Stimulated activated CD4-positive, alpha-beta T cell treated with anti-CD3 and anti-CD28 coated beads, Interleukin-12 subunit alpha, Interleukin-12 subunit beta, amount 100 ng/mL, for 4 hours (primary cell): ENCODE measurements at places on chromosomes 6 and 20.

DNA sequence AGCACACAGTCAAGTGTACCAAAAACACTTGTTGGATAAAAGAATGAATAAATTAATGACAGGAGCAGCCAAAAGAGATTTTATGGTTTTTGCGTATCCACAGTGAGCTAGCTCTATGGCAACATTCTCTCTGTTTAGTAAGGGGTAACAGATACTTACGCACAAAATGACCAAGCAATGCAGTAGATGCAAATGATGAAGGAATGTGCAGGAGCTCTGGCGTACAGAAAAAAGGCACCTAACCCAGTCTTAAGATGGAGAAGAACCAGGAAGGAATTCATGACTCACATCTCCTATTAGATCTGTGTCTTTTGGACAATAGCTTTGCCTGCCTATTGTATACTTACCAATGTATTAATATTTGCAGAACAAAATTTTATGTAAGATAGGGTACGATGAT is 191.9 kb upstream of the PREP start:
- no peak for DNase-seq

- DNase-seq: no peak
These were observed 221.0 kb downstream of the PTPRT start for GRCh38 chr20:42968746-42969145.

GRCh38 chr6:151761851-151762250 is 45.6 kb upstream of the ESR1 start:
- no peak for DNase-seq

DNA sequence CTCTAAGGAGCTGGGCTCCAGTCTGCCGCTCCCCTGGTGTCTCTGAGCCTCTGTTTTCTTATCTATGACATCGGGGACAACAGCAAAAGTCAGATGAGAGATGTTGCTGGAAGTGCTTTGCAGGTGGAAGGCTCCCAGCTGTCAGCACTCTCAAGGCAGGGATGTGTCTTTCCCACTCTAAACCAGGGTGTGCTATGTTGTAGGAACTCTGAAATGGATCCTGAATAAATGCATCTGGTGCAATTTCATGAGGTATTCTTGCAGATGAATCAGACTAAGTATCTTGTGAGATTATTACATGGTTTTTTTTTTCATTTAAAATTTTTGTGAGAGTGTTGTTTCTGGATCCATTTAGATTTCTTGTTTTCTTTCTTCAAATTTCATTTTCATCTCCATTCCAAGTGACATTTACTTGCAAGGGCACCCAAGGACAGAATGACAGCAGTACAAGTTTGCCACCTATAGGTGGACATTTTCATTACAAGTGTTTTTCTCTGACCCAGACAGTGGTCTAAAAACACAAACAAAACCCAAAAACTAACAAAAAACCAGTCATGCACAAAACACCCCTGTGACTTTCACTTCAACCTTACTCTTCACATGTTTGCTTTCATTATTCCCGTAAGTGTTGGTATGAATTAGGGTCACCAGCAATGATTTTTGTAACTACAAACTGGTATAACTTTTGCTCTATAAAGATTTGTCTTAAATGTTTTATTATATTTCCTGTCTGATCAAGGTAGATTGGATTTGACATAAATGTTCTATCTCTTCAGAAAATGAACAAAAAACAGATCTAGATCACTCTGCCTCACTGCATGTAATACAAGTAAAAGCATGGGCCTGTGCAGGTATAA is 14.7 kb upstream of the SIM1 start:
- DNase-seq: no peak

GRCh38 chr6:169785566-169785965 is 34.1 kb downstream of the ERMARD start:
- DNase-seq: no peak

GRCh38 chr6:94349227-94349626 is 929.9 kb upstream of the EPHA7 start:
- no peak for DNase-seq

DNA sequence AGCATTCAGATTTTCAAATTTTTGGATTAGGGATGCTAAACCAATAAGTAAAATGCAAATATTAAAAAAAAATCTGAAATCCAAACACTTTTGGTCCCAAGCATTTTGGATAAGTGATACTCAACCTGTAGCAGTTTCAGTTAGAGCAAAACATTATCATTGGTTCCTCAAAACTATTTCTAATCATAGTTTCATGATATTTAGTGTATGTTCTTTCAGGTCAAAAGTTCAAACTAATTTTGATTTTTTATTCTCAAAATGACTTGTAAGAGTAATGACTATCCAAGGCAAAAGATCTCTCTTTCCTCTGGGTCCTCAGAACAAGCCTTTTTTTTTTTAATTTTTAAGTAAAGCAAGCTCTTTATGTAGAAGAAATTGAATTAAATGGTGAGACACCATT is 64.0 kb upstream of the TFB1M start:
- no peak for DNase-seq

DNA sequence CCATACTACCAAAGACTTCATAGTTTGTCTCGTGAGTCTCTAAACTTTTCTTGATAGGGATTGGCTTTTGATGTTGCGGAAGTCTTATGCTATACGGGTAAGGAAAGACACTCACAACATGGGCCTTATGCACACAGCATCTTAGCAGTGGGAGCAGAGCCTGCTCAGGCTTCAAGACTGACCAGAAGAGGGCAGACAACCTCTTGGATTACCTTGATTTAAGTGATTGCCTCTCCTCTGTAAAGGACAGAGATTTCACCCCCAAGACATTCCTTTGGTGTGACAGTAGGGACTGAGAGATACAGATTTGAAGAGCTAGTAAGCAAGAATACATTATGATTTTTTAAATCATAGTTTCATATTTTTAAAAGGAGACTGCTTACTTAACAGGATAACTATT is 71.0 kb upstream of the SAMD3 start:
- DNase-seq: peak; percentile 10

DNA sequence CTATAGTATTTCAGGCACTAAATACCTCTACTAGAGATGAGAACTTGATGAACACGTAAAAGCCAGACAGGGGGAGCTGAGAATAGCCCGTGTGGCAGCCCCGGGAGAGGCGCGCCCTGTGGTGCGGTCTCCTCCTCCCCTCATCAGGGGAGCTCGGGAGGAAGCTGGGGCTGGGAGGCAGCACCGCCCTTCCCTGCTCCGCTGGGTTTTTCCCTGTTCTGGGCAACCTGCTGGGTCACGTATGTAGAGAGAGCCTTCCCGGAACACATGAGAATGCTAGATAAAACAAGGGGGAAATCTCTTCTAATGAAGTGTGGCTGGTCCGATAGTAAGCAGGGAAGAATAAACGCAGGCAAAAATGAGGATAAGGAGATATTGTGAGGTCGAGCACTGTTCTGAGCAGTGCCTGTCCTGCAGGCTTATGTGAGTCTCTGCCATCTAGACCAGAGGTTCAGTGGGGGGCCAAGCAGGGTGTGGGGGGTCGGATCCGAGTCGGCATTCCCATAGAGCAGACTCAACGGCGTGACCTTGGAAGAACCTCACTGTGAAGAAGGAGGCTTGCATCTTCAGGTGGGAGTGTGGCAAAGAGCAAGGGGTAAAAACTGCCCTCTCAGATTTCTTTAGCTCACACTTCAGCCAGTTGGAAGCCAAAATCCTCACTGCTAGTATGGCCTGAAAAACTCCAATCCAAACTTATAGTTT is 13.4 kb upstream of the RPS6KA2 start:
- DNase-seq: no peak

DNA sequence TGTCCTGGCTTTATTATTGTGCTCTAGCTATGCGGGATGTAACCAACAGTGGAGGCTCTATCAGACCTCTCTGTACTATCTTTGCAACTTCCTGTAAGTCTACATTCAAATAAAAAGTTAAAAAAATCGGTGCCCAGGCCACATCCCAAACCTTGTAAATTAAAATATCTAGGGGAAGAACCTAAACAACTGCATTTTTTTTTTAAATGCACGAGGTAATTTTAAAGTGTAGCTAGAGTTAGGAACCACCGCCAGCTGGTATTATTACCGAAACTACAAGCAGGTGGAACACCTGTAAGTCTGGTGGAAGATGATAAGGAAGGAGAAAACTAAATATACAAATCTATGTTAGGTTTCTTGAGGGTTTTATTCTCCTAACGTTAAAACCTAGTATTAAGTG is 34.5 kb upstream of the ID4 start:
- no peak for DNase-seq

DNA sequence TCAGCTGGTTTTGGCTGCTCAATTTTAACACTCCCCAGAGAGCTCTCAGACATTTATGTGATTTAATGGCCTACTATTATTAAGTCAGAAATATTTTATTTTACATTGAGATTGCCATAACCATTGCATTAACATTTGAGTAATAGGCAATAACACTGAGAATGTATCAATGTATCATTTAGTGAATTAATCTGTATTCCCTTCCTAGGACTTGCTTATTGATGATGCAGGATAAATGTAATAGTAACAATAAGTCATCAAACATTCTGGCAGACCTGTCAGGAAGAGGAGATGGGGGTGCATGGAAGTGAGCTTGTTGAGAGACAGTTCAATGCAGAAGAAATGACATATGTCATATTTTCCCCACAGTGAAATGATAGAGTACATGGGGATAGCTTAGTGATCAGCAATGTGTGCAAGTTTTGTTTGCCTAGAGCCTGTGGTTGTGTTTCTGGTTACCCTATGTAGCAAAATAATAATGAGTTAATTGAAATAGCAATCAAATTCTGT is 458.9 kb downstream of the EYS start:
- DNase-seq: no peak

GRCh38 chr20:37943501-37944455 is 40.9 kb downstream of the VSTM2L start:
- DNase-seq: no peak

DNA sequence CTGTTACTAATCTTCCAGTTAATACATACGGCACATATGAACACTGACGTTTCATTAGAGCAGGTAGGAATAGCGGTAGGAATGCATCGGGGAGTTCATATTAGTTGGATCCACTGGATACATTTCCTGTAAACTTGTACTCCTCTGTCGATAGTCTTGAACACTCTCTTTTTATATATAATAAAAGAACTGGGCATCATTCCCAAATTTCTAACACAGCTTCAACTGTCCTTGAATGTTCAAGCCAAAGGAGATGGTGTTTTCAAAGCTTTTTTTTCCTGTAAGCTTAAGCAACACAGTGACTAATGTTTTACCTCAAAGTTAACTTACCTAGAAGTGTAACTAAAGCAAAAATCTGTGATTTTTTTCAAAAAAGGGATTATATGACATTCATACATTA is 195.3 kb downstream of the UTRN start:
- no peak for DNase-seq

DNA sequence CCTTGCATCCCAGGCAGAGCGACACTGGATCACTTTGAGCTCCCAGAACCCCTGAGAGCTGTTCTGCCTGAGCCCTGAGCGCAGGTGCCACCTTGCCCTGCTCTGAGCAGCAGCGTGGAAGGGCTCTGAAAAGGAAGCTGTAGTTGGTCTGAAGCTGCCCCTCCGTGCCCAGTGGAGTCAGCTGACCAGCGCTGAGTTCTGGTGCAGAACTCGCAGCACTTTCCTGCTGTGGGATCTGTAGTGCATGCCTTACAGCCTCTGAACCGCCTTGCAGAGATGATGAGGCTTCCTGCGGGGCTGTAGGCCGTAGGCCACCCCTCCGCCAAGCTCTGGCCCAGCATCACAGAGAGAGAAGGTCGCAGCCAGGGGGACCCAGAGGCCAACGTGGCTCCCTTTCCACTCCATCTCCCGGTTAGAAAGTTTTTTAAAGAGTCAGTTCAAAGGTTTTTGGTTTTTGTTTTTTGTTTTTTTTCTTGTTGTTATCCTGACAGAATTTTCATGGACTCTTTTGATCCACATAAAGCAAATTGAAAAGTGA is 158.3 kb upstream of the CST7 start:
- no peak for DNase-seq

DNA sequence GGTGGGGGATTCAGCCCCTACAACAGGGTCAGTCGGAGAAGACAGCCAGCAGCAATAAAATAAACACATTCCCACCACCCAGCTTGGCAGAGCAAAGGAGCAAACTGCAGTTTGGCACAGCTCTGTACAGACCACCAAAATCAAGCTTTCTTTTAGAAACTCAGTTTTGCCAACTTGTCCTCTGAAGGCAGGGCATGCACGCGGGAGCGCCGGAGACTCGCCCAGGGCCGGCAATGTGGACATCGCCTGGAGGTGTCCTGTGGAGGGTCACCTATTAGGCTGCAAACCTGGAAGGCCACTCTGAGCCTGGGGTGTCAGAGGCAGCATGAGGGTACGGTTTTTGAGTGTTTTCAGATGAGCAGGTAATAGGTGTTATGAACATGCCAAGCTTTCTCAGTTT is 34.7 kb downstream of the TMEM242 start:
- DNase-seq: no peak

GRCh38 chr6:167163476-167164011 is 5.8 kb upstream of the GPR31 start:
- DNase-seq: no peak

- no peak for DNase-seq
These were observed 4.3 kb downstream of the VAPB start for GRCh38 chr20:58393299-58393698.

GRCh38 chr6:27767851-27768250 is 144.3 kb downstream of the OR2B2 start:
- DNase-seq: no peak

DNA sequence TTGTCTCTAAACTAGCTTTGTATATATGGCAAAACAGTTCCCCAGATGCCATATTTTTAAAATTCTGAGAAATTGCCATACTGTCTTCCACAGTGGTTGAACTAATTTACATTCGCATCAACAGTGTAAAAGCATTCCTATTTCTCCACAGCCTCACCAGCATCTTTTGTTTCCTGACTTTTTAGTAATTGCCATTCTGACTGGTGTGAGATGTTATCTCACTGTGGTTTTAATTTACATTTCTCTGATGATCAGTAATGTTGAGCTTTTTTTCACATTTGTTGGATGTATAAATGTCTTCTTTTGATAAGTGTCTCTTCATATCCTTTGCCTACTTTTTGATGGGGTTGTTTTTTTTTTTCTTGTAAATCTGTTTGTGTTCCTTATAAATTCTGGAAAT is 1222.7 kb upstream of the CITED2 start:
- no peak for DNase-seq

DNA sequence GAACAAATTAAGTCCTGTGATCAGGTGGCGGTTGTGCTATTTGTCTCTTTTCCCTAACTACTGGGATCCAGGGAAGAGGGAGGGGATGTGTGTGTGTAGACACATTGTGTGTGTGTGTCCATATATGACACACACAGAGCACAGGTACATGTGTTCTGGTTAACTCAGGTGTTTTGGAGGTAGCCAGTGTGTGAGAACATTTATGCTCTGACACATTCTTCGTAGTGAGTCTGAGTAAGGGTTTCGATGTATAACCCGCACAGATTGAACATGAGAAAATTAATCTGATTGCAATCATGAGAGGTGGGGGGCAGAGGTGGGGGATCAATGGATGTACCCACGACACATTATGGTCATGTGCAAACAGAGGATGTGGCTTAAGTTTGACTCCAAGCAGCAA is 12.6 kb downstream of the ZC3H12D start:
- DNase-seq: no peak

DNA sequence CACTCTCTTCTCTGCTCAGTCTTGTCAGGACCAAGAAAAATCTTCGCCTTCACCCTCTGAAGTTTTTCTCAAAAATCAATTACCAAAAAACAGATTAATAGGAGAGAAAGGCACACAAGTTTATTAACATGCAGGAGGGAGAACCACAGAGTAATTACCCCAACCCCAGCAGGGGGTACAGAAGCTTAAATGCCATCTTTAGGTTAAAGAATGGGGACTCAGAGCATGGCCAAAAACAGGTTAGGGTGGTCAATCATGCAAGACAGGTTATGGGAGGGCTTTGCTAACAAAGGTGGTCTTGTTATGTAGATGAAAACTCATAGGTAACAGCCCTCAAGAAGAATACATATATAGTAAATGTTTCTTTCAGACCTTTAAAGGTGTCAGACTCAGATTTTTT is 100.5 kb upstream of the BTN3A2 start:
- no peak for DNase-seq
